Tongue (tissue), 3 donors: ENCODE measurements at places on chromosomes 4 and X.

DNA sequence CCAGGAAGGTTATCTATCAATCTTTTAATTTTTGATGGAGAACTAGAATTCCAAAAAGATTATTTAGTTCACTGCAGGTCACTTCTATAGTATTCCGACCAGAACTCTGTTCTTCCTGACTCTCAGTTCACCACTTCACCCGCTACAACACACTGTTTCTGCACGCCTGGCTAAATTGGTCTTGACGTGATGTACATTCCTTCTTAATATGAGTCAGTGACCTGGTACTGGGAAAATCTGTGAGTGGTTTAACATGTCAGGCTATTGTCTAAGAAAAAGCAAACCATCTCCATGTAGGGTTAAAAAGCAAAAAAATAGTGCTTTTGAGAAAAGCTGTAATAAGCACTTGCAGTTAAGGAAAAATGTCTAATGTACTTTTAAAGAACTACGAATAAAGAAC, 120.4 kb downstream of the NDST3 start:
- no peak for DNase-seq

DNA sequence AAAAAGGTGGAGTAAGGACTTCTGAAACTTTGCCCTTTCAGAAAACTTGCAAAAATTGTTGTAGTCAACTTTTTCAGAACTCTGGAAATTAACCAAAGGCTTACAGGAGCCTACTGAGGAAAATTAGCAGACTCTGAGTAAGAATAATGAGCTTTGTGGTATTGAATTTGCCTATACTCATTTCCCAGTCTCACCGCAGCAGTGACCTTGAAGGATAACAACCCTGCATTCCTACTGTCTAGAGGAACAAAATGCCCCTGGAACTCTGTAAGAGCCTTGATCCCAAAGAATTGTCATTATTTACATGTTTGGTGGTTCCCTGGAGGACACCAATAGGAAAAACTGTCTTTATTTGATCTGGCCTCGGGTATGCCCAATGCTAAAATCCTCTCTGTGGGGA, 57.9 kb downstream of the MND1 start:
- DNase-seq: no peak

DNA sequence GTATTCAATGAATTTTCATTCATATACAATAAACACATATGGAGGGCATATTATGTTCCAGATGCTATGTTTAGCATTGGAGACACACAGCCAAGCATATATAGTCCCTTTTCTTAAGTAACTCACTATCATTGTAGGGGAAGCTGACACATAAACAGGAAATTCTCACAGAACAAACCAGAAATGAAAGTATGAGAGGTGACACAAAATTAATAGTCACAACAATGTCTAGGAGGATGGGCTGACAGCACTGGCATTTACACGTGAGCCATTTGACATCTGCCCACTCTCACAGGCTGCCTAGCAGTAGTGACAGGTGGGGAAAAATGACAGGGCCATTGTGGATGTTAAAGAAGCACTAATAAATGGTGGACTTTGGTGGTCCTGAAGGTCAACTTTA, 2.6 kb upstream of the CNOT6L start:
- DNase-seq: no peak

DNA sequence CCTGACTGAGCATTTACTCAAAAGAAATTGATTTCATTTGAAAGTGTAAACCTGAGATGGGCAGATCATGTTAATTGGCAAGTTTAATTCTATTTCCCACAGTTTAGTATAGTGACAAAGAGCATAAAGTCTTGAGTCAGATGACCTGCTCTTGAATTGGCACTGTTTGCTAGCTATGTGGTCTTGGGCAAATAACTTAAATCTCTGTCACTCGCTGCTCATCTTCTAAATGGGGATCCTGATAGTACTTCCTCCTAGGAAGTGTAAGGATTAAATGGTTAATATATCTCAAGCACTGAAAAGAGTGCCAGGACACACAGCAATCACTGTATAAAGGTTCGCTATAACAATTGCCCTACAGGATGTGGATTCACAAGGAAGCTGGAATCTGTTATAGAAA, 242.8 kb upstream of the JADE1 start:
- no peak for DNase-seq

DNA sequence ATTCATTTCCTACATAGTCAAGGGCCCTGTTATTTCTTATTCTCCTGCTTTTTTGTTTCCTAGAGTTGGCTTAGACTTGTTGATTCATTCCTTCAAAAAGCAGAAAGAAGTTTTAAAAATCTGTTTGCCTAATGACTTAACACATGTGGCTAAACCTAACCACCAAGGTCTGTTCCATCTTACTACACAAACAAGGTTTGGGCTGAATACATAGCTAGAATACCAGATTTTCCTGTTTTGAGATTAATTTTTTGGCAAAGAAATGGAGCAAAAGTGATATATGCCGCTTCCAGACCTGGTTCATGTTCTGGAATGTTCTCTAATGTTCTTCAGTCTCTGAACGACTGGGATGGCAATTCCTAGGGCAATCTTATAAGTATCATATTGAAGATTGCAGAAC, 7.4 kb upstream of the CAMK2D start:
- DNase-seq: no peak

DNA sequence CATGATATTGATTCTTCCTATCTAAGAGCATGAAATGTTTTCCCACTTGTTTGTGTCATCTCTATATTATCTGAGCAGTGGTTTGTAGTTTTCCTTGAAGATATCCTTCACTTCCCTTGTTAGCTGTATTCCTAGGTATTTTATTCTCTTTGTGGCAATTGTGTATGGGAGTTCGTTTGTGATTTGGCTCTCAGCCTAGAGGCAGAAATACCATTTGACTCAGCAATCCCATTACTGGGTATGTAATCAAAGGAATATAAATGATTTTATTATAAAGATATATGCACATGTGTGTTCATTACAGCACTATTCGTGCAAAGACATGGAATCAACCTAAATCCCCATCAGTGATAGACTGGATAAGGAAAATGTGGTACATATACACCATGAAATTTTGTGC, 172.7 kb upstream of the IL15 start:
- no peak for DNase-seq

DNA sequence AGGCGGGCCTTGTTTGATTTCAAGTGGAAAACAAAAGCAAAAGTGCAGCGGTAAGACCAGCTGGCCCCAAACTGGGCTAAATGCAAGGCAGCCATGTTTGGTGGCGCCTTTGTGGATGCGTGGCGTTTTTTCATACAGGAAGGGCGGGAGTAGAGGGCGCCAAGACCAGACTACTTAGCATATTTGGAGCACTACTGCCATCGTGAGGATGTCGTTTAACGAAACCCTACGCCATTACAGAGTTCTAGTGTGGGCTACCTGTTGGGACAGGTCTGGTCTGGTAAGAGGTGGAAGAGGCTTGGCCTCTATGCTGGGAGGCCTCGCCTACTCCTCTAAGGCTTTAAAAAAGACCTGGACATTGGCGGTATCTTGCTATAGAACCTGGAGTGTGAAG, 230.7 kb upstream of the STK26 start:
- no peak for DNase-seq

GRCh38 chrX:30228526-30228925, 1.9 kb upstream of the MAGEB3 start:
- DNase-seq: no peak

GRCh38 chrX:132415012-132415411, 73.8 kb downstream of the MBNL3 start:
- DNase-seq: no peak

- DNase-seq: no peak
These were observed 142.3 kb upstream of the SLIT2 start for GRCh38 chr4:20109391-20109790.

- no peak for DNase-seq
These were observed 42.7 kb downstream of the NHSL2 start for GRCh38 chrX:71953391-71953790.

DNA sequence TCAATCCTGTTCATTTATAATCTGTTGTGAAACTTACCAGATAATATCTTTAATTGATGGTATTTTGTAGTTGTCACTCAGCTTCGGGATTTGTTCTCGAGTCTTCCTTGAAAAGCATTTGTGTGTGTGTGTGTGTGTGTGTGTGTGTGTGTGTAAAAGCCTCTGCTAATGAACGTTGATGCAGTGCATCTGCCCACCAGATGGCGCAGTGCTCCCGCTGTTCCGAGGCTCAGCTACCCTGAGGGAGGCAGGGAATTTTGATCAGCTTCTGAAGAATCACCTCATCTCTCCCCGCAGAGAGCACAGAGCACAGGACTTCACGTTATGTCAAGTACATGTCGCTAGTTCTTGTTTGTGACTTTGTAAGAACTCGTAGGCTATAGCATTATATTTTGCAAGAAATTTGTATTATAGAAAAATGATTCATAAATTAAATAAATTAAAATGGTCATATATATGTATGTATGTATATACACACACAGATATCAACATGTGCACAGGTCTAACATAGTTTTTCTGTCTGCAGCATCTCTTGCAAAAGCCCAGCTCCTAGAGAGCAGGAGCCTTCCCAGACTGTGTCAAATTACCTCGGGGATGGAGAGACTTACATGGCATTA, 316.7 kb upstream of the IGFBP7 start:
- DNase-seq: peak; percentile 84

GRCh38 chrX:3532581-3533085, 180.8 kb downstream of the PRKX start:
- DNase-seq: no peak
